ENCODE measurements at places on chromosomes 1 and 21.

DNA sequence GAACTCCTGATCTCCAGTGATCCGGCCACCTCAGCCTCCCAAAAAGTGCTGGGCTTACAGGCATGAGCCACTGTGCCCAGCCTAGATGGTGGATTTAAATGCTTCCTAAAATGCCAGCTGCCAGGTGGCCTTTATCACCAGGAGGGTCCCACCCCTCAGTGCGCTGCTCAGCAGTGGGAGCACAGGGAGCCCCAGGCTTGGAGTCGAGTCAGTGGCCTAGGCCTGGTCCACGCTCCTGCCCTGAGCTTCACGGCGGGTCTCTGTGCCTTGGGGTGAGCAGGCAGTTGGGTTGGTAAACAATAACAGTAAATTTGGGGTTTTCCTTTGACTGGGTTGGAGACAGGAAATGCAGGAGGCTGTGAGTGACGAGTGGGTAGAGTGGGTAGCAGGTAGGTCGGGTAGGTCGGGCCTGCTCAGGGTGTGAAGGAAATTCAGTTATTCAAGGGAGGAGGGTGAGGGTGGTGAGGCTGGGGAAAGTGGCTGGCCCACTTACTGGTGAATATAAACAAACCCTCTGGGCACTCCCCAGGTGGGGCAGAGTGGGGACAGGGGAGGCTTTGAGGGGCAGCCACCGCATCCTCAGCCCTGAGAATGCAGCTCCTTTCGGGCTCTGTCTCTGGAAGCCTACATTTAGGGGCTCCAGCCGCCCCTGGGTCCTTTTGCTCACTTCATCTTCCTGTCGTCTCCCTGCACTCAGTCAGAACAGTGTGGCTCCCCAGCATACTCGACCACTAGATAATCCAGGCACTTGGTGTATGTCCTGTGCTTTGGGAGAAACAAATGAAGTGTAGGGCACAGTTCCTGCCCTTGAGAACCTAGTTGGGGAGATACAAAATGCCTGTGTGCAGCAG, 33.5 kb upstream of the IL19 start:
- peak; percentile 38 for DNase-seq

- DNase-seq = no peak
Observed at GRCh38 chr1:216710598-216711333, 12.5 kb downstream of the ESRRG start.

GRCh38 chr1:39959651-39960333, 4.8 kb downstream of the MFSD2A start:
- no peak for DNase-seq

DNA sequence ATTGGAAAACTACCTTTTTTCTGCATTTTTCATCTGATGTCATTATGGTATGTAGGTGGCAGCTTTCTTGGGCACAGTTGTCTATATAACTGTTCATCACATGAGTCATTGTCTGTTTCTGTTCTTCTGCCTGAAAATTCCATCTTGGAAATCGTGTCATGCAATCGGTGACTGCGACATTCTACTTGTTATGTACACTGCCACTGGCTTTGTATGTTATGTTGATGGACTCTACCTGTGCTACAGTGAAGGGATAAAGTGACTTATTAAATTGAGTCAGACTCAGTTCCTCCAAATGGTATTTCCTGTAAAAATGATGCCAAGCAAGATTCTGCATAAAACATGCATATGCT, 8.6 kb downstream of the SMAP2 start:
- no peak for DNase-seq

GRCh38 chr1:111666828-111667227, 47.2 kb downstream of the RAP1A start:
- no peak for DNase-seq

- no peak for DNase-seq
Observed at GRCh38 chr1:205338011-205338410, 16.5 kb upstream of the NUAK2 start.

GRCh38 chr1:189774721-189775287, 702.9 kb downstream of the BRINP3 start:
- no peak for DNase-seq

DNA sequence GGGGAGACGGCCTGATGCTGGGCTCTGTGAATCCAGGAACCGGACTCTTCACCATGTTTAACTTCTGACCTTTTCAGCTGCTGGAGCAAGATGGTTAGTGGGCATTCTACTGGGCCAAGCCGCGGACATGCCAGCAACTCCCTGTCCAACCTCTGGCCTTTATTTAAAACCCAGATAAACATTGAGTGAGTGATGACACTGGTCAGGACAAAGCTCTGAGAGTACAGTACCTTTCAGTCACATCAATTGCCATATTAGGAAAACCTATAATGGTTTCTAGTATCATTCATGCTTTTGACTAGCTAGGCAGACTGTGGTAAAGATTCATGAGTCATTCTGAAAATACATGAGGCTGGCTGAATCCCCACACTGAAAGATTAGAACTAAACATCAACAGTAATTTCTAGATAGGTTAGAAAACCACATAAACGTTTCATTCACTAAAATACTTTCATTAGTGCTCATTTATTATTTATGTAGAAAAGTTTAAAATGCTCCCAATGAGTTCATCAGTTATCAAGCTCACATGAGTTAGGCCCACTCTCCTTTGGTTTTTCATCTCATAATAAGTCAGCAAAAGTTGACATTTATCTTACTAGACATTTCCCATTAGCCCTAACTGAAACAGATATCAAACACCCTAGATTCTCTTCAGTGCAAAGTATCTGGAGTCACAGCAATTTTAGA, 7.1 kb upstream of the ACTA1 start:
- DNase-seq = no peak

- DNase-seq = no peak
Observed at GRCh38 chr1:177857285-177857684, 112.6 kb downstream of the SEC16B start.

GRCh38 chr1:94707321-94708298, 112.5 kb upstream of the SLC44A3 start:
- DNase-seq = no peak

DNA sequence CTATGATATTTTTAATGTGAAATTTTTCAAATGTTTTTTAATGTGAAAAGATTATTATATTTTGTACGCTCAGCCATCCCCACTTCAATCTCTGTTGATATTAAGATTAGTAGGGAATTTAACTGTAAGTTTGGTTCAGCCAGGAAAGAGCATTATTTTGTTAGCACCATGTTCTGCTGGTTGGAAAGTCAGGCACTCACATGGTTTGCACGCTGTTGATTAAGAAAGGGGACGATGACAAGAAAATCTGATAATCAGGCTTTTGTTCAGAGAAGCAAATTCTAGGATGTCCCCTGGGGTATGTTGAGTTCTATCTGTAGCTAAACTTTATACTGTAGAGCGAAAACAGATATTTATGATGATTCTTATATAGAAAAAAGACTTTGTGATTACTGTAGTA, 115.1 kb downstream of the OSBPL9 start:
- no peak for DNase-seq

DNA sequence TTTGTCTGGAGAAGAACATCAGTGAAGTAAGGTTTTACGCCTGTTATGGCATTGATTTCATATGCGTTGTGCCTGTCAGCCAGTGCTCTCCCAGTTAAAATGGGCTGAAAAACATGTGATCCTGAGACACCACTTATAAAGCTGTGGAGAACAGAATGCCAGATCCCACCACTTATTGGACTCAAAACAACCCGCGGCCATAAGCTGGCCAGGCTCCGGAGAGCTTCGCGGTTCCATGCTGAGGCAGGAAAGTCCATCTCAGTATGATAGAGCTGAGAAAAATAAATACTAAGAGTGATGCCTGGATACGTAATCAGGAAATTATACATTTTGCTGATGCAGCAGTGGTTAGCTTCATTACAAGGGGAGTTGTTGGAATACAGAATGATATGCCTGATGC, 5.1 kb downstream of the APOBEC4 start:
- no peak for DNase-seq

DNA sequence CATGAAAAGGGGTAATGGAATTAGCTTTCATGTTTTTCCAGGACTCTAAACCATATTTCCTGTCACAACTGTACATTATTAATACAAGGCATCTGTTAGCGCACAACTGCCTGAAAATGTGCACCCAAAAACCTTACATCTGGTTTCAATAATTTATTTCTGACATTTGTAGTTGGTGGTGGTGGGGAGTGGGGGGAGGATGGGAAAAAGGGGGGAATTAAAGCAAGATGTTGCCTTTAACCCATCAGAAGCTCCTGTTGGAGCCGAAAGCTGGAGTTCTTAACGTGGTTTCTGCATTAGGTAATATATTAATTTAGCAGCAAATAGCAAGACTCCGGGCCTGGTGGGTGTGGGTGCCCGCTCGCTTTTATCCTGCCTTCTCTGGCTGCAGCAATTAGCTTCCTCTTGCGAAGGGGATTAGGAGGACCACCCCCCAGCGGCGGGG, 36.9 kb upstream of the HHAT start:
- no peak for DNase-seq

DNA sequence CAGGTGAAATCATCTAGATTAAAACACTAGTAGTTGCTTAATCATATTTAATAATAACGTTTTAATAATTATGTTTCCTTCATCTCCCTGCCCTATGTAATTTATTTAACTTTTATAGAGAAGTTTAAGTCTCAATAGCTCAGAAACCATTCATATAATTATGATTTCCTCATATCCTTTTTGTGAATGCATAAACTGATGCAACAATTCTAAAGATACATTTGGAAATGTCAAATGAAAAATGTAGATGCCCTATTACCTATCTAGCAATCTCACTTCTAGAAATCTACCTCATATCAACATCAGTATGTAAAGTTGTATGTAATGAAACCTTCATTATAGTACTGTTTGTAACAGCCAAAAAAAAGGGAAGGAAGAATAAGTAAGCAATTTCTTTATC, 10.5 kb downstream of the DRAM2 start:
- no peak for DNase-seq

GRCh38 chr1:106831511-106831910, 225.0 kb upstream of the PRMT6 start:
- DNase-seq = no peak

GRCh38 chr1:6174621-6175410, 5.3 kb downstream of the CHD5 start:
- no peak for DNase-seq

DNA sequence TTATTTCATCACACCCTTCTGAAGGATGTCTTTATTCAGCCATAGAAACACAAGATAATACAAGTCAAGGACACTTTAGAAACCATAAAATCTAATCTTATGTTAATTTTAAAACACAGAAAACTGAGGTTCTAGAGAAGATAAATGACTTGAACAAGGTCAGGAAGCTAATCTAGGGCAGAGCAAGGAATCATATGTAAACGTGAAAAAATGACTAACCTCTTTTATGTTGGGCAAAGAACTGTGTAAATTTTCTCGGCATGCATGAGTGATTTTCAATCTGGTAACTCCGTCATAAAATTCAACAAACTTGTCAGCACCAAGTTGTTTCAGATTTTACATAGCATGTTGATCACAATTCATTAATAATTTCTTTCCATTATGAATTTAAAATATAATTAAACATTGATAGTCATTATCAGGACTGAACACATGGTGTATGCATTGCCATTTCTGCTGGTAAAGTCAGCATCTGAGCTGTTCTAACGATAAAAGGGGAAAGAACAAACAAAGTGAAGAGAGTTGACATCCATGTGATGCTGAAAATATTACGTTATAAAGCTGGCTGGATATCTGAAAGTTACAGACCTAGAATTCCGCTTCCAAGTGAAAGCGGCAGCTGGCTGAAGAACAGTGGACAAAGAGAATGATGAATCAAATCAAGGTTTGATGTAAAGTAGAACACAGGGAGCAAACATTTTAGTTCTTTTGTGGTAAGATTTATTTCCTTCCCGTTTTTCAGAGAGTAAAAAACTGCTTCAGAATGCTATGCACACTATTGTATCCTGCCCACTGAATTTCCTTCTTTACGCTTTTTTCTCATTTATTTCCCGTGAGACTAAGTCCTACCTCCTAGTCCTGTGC, 1037.4 kb upstream of the TMPRSS15 start:
- no peak for DNase-seq

- no peak for DNase-seq
Observed at GRCh38 chr1:213891989-213892902, 95.5 kb upstream of the PROX1 start.

DNA sequence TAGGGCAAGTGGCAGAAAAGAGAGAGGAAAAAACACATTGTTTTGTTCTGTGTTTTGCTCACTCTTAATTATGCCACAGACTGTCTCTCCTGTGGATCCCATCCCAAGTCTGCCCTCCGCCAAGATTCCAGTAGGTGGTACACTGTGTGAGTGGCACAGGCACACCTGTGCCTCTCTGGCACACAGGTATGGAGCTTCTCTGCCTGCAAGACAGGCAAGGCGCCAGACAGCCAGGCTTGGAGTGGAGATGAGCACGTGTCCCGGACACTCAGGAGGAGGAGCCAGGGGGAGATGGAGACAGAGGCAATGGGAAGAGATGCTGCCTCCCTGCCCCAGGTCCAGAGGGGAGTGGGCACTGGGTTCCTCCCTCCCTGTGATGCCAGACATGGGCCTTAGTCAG, 6.5 kb upstream of the GRIK3 start:
- DNase-seq = no peak

GRCh38 chr1:171257607-171258076, 9.3 kb downstream of the FMO1 start:
- DNase-seq = no peak

DNA sequence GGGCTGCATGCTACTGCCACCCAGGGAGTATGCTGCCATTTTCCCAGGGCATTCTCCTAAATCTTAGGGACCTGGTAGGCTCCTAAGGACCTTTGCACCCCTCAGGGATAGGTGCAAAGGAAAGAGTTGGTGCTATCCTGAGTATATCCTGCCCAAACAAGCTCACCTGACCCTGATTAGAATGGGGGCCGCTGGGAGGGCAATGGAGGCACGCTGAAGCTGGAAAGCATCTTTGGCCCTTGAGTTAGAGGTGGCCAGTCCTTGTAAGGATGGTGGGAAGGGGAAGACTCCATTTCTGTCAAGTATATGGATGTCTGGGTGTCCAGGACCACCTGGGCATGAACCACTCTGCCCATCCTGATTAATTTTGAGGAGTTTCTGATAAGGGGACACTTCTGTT, 48.9 kb upstream of the A3GALT2 start:
- no peak for DNase-seq

- DNase-seq = no peak
Observed at GRCh38 chr21:22842875-22843274, 1844.7 kb downstream of the NCAM2 start.

DNA sequence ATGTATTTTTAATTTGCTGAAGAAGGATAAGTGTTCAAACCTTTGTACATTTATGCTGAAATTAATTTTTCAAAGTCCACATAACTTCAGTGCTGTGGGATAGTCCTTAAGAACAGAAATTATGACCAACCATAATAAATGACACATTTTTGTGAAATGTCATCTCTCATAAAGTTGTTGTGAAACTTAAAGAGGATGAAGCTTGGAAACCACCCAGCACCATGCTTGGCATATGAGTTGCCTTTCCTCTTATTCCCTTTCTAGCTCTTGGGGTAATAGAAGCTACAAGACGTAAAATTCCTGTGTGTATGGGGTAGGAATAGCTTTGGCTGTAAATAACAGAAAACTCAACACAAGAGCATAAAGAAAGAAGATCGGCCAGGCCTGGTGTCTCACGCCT, 18.9 kb upstream of the USP24 start:
- DNase-seq = no peak

- DNase-seq = no peak
Observed at GRCh38 chr1:219682788-219683187, 69.9 kb upstream of the ZC3H11B start.

- DNase-seq = no peak
Observed at GRCh38 chr1:223006371-223006770, 136.7 kb downstream of the TLR5 start.

All from stimulated activated CD4-positive, alpha-beta T cell treated with anti-CD3 and anti-CD28 coated beads, Interleukin-15, amount 100 ng/mL, for 1 hour (primary cell).